ENCODE measurements at places on chromosomes 5 and 9.

DNA sequence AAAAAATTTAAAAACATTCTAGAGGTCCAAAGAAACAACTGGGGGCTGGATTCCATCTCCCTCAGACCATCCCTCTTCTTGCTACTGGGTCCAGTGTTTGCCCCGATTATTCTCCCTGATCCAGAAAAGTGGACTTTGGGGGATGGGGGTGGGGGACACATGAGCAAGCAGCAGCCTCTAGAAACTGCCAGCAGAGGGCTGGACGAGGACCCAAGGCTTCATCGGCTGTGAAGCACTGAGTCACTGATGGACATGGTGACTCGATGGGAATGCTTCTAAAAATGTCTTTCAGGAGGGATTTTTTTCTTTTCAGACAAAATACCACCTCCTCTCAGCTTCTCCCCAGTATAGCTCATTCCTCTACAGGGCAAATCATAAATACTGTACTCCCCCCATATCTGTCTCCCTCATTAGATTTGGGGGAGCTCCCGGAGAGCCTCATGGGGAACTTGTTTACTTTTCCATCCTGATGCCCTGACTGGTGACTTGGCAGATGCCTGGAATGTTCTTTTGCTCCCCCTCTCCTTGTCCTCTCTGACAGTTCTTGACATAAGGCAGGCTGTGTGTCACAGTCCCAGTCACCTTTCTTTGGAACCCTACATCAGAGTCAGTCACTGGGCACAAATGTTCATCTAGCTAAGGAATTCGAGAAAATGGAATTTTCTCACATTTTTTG, 67.2 kb upstream of the STC2 start:
- no peak for DNase-seq

- no peak for DNase-seq
Measured at GRCh38 chr9:92608909-92609445, 61.0 kb downstream of the IPPK start.

DNA sequence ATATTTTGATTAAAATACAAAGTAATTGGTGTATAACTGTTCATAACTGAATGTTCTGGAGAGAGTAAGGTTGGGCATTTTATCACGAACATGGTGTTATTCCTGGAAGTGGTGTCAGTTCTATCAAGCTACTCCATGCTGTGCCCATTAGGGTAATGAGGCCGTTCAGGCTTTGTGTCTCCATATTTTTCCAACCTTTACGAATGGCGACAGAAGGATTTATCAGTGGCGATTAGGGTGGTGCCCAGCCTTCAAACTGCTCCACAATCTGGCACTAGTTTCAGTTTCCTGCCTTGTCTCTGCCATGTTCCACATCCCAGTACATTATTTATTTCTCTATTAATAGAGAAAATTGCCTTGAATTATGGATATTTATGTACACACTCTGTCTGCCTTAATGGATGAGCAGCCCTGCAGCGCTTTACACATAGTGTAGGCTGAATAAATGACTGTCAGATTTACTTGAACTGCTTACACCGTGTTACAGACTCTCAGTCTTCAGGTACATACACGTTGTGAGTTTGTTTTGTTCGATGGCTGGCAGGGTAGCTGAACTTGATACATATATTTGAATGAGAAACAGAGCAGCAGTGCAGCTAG, 23.9 kb upstream of the TMC1 start:
- no peak for DNase-seq

GRCh38 chr9:137339045-137339907, 37.2 kb upstream of the NRARP start:
- DNase-seq: no peak

- peak; percentile 30 for DNase-seq
Measured at GRCh38 chr9:100492952-100493351, 20.0 kb downstream of the TMEFF1 start.

DNA sequence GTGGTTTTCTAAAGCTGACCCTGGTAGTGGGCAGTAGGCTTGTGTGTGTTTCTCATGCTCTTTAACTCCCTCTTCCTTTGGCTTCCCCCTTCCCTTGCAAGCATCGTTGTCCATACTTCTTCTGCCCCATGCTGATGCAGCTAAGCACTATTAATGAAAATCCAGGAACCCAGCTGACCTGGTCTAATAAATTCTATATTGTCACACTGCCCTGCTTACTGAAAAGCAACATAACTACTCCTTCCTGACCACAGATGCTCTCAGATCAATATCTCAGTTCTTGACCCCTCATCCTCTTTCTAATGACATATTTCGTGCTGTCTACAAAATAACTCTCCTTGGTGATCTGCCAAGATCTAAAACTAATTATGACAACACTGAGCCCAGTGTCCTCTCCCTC, 405.5 kb downstream of the EFNA5 start:
- DNase-seq: no peak

GRCh38 chr5:180072556-180072955, 997 bp upstream of the RNF130 start:
- DNase-seq: no peak

GRCh38 chr5:150113047-150113744, 26.8 kb upstream of the CSF1R start:
- DNase-seq: no peak

- DNase-seq: no peak
Measured at GRCh38 chr5:38543074-38543473, 13.4 kb downstream of the LIFR start.

GRCh38 chr9:23571414-23572104, 254.5 kb downstream of the ELAVL2 start:
- DNase-seq: no peak

- DNase-seq: no peak
Measured at GRCh38 chr5:6193310-6193709, 185.0 kb downstream of the MED10 start.

- no peak for DNase-seq
Measured at GRCh38 chr5:32410630-32411029, 33.9 kb downstream of the ZFR start.

- no peak for DNase-seq
Measured at GRCh38 chr9:113409883-113410206, 630 bp downstream of the POLE3 start.

GRCh38 chr9:126438741-126439401, 112.2 kb downstream of the MVB12B start:
- DNase-seq: no peak

DNA sequence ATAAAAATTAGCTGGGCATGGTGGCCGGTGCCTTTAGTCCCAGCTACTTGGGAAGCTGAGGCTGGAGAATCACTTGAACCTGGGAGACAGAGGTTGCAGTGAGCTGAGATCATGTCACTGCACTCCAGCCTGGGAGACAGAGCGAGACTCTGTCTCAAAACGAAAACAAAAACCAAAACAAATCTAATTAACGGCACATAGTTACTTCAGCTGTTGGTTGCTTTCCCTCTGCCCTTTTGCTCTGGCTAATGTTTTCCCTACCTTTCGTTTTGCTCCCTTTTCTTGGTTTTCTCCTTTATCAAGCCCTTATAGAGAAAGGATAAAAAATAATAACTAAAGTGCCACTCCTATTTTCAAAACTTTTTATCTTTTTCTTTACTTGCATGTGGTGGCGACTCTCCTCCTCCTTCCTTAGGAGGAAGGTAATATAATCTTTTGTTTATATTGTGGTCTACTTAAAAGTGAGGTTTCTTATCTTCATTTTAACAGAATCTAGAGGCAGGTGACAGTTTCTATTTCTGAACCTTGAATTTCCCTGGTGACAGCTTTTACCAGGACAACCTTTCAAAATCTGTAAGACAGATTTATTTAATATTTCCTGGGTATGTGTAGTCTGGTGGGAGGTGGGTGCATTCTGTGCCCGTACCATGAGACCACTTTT, 125.4 kb downstream of the ARHGEF28 start:
- DNase-seq: peak; percentile 30

GRCh38 chr9:15211160-15211814, 95.7 kb downstream of the TTC39B start:
- peak; percentile 50 for DNase-seq

Data from MM.1S (cell line).